Anterior cingulate cortex (tissue), 58 donors: ENCODE measurements at places on chromosomes 7 and 10.

GRCh38 chr7:150329331-150330120, 6.2 kb upstream of the ACTR3C start:
- DNase-seq, result no peak

GRCh38 chr7:14303536-14303935, 314.1 kb upstream of the ETV1 start:
- no peak for DNase-seq

DNA sequence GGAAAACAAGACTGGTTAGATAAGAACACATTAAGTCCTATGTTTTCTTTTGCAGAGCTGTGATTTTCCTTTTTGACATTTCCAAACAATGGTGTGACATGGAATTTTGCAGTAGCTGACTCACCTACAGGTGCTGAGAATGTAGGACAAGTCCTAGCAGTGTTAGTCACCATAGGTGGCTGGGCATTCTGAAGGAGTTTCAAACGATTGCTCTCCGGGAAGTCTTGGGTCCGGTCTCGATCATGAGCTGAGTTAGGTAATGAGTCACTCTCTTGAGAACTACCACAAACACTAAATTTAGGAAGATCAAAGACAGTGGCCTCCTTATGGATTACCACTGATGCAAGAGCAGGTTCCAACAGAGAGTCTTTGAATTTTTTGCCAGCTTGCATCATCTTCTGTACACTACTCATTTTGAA, 3.6 kb downstream of the FIGNL1 start:
- no peak for DNase-seq

DNA sequence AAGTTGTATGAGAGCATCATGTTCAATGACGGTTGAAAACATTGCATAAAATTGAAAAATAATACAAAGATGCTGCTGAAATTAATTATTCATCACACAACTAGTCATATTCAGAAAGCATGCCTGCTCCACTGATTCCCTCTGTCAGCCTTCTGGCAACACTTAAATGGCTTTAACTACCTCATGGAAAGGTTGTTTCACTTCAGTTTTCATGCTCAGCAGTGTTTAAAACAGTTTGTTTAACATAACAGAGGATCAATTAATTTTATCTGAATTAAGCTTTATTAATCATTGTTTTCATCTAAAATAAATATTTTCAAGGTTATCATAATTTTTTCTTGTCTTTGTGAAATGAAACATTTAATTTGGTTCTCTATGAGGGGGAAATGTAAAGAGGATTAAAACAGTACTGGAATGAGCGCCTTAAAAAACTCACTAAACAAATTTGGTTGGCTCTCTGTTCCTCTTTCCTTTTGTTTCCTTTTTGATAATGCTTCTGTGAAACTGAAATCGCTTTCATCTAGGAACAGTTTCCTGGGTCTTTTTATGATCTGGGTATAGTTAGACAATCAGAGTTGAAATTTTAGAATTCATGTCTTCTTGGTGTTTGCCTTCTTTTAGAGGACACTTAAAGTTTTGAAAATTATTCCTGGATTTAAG, 427.4 kb downstream of the SH2D4B start:
- DNase-seq, result no peak

- no peak for DNase-seq
Observed at GRCh38 chr7:87413029-87413428, 62.5 kb downstream of the ABCB4 start.

GRCh38 chr10:89351412-89351779, 23.6 kb downstream of the IFIT3 start:
- DNase-seq, result no peak

GRCh38 chr7:86970986-86971385, 88.5 kb downstream of the ELAPOR2 start:
- no peak for DNase-seq

DNA sequence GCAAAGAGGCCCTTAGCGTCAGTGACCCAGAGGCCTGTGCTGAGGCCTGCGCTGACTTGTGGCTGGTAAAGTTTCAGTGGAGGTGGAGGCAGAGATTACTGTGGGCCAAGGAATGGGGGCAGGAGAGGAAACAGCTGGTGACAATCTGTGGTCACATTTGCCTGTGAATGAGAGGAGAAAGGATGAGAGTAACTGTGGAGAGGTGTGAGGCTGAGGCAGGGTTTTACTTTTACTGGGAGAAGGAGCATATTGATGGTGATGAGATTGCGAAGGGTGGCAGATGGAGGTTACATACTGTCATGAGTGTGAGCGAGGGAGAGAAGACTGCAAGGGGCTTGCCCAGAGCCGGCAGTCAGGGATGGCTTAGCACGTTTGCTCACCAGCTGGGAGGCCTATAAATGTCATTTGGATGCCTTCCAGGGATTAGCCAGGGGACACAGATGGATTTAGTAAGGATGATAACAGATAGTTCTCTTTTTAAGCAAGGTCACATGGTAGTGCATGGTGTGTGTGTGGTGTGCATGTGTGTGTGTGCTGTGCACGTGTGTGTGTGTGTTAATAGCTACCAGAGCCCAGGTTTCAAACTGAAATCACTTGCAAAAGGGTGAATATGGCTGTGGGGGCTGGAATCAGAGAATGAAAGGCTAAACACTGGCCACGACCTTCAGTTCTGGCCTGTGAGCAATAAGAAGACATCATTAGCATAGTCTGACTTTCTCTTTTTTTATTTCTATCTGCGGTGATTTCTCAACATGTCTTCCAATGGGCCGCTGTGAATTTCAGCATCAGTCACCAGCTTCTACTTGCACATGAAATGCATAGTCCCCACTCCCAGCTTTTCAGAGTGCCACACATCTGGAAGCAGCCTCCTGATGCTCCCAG, 291.5 kb upstream of the ZNF32 start:
- no peak for DNase-seq

- no peak for DNase-seq
Observed at GRCh38 chr7:27605283-27605682, 57.4 kb downstream of the HIBADH start.

DNA sequence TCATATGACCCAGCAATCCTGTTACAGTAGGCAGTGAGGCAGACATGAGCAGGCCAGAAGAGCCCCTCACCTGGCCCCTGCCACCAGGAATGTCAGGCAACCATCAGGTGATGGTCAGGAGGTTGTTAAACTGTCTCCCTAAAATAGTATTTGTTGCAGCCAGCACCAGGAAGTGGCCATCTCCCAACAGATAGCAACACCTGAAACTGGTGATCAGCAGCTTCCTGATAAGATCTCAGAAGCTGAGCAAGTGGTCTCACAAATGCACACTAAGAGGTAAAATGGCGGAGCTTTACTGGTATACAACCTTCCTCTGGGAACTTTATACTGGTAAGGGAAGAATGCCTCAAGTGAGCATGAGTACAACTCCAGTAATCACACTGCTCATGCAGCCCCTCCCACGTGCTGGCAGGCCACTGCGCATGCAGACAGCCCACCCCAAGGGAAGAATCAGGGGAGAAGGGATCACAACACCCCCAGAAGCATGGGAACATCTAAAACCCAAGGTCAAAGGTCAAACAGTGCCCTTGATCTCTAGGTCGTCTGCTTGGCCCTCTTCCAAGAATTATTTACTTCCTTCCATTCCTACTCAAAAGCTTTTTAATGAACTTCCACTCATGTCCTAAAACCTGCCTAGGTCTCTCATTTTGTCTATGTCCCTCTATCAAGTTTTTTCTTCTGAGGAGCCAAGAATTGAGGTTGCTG, 133.5 kb downstream of the DOCK4 start:
- DNase-seq, result no peak

DNA sequence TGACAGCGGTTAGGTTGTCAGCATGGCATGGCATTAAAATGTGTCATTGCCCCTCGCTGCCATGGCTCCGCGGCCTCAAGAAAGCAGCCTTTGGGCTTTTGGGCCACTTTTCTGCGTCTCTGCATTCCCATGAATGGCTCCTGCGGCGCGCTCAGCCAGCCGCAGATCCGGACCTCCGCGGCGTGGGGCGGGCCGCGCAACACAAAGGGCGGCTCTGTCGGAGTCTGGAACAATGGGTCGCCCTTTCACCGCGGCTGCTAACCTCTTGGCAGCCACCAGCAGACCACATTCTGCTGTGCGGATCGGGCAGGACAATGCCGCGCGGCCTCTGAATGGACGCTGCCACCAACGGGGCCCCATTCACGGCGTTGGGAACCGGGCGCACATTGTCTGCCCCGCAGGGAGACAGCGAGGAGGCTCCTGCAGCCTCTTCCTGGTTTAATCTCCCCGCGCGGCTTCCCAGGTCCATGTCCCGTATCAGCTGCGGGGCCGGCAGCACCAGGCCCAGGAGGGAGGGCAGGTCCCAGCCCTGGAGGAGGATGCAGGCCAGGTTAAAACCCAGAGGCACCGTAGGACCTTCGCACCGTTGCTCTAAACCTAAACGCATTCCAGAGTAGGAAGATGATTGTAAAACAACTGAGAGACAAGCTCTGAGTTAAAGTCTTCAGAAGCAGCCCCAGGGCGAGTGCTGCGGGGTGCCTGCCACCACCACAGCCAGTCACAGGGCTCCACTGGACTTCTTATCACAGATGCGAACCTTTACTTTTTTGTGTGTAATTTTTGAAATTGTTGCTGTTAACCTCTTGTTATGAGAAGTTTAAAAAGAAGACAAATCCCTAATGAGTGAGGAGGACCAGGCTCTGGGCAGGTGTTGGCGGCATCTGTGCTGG, 71.6 kb downstream of the NKX6-2 start:
- peak; percentile 89 for DNase-seq

- no peak for DNase-seq
Observed at GRCh38 chr7:154372011-154372601, 319.9 kb downstream of the DPP6 start.

- no peak for DNase-seq
Observed at GRCh38 chr7:116548506-116548905, 23.7 kb downstream of the CAV1 start.

GRCh38 chr7:26857506-26858240, 6.7 kb downstream of the SKAP2 start:
- DNase-seq, result peak; percentile 1

DNA sequence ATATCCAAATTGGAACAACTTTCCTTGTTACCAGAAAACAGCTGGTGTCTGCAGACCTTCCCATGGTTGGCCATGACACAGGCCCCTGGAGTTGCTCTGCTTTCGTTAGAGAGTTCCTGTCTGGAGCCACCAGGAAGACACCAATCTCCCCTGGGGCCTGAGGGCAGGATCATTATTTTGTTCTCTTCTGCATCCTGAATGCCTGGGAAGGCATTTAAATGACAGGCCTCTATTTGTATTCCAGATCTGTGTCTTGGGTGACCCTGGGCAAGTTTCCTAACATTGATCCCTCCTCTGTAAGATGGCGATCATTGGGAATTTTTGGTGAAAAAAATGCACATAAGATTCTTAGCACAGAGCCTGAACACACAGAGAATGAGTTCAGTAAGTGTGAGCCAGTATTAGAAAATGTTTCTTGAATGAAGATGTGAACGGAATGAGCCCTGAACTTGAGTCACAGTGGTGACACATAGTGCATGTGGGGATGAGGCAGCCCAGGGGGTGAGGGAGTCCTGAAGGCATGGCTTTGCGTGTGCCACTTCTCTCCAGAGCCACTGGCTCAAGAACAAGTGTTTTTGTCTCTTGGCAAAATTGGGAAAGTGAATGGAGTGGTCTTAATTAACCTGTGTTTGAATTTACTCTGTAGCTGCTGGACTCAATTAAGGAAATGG, 28.4 kb downstream of the BMPER start:
- DNase-seq, result no peak

DNA sequence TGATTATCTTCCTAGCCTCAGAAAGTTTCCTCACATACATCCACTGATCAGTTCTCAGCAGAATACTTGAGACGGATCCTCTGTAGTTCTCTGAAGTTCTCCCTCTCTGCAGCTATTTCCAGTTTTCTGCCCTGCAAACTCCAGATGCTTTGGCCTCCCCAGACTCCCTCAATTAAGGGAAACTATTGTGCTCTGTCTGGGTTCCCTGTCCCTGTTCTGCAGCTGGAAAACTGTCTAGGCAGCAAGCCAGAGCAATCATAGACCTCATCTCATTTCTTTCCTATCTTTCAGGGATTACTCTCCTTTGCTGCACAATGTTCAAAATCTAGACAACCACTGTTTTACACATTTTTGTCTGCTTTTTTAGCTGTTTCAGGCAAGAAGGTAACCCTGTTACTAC, 9.2 kb downstream of the MICU1 start:
- no peak for DNase-seq

DNA sequence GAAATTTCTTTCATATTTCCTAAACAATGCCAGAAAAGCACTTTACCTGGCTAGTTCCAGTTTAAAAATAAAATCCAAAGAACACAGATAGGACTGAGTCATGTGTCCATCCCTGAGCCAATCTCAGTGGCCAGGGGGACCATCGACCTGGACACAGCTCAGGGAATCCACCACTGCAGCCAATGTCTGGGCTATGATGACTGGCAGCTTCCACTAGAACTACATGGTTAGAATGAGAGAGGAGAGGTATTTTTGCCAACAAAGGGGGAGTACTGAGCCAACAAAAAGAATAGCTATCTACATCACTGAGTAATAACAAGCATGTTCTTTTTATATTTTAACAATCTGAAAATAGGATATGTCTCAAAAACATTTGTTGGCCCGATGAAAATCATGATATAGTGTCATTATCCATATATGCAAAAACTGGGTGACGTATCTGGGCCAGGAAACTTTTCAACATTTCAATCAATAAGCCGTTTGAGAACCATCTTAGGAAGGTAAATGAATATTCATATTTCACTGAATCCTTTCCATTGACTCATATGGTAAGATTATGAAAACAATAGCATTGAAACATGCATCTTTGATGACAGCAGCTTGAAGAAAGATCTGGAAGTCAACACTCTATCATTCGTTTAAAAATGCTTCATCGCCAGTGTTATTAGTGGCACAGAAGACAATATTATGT, 104.0 kb downstream of the TPK1 start:
- no peak for DNase-seq

GRCh38 chr7:5477723-5478531, 54.3 kb upstream of the TNRC18 start:
- no peak for DNase-seq

DNA sequence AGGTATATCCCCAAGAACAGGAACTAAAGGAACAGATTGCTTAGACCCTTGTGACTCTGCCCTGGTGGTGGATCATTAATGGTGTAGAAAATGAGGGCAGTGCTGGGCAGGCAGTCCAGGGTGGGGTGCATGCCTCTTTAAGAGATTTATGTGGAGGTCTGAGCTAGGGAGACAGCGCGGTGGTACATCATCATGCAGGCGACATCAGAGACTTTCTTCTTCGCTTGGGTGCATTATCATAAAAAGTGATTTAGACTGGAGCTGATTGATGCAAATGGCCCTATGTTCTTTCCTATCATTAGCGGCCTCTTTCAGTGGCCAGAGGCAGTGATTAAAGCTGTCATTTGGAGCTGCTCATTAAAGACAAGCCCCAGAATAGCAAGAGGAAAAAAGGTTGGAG, 519.1 kb upstream of the GALNT17 start:
- no peak for DNase-seq

GRCh38 chr10:71301371-71301916, 17.6 kb upstream of the SLC29A3 start:
- DNase-seq, result no peak

DNA sequence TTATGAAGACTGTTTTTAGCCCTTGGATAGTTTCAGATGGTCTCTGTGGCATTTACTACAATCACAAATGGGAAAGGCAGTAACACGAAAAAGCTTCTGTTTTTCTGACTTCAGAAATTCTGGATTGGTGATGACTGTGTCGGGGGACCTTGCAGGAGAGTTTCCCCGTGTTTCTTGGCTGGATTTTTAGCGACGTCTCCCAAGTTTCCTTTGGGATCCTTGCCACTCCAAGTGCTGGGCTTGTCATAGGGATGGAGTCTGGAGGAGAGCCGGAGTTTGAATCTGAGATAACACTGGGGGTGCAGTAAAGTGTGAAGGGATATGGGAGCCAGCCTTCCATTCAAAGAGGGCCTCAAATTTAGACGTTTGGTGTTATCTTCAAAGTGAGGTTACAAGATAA, 179.0 kb downstream of the SNX10 start:
- DNase-seq, result no peak

- DNase-seq, result no peak
Observed at GRCh38 chr10:72316748-72317435, 37.8 kb downstream of the DNAJB12 start.
